ENCODE measurements at places on chromosomes 4 and X. TPM values are rescaled to one million over a fixed set of nuclear protein-coding genes. Genes with fewer than 3 reads are reported as not detected.
A peak's percentile ranks its signal among the peaks of the same experiment; 100 is the strongest.

HTT gene
- polyA plus RNA-seq, result 29.8 TPM

HTRA3 gene
- polyA plus RNA-seq, result 15.5 TPM

- peaks cover 72% of the 10 kb centered on the region for H3K36me3 ChIP-seq
- H3K27ac ChIP-seq, result no peak overlapping the region
- H3K4me3 ChIP-seq, result no peak overlapping the region
These were observed 13.9 kb downstream of the WDR1 start for GRCh38 chr4:10102474-10103332.

- peak; percentile 87 for DNase-seq
- no peaks in the 10 kb centered on the region for H3K27me3 ChIP-seq
- H3K4me3 ChIP-seq, result peak overlapping the region; percentile 14
- H3K27ac ChIP-seq, result peak overlapping the region; percentile 97
- peaks cover 4% of the 10 kb centered on the region for H3K36me3 ChIP-seq
These were observed 7.9 kb downstream of the PDLIM5 start for GRCh38 chr4:94459462-94460161.

SPIN2A gene
- 2.1 TPM for polyA plus RNA-seq

HMX1 gene
- polyA plus RNA-seq, result not detected

CYSLTR1 gene
- polyA plus RNA-seq, result 2.1 TPM

OTUD6A gene
- not detected for polyA plus RNA-seq

DNA sequence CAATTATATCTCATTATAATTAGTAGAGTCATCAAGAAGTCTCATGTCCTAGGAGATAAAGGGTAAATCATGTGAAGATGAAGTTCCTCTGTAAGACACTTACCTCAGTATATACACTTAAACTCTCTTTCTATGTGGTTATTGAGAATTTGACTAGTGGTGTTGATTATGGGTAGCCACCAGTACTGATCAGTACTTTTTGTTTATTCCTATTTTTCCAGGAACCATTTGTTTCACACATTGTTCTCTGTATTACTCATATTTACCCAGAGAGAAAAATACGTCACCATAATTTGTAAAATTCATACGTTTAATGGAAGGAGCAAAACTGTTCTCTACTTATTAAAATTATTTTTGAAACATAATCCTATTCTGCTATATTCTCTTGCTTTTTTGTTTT lies 55.8 kb upstream of the PRDM8 start:
- H3K4me1 ChIP-seq, result no peaks in the 10 kb centered on the region
- no peak for DNase-seq
- no peaks in the 10 kb centered on the region for H3K27me3 ChIP-seq
- no peak overlapping the region for H3K4me3 ChIP-seq

- H3K36me3 ChIP-seq, result no peaks in the 10 kb centered on the region
- H3K4me1 ChIP-seq, result no peaks in the 10 kb centered on the region
- H3K4me3 ChIP-seq, result no peak overlapping the region
- H3K27ac ChIP-seq, result no peak overlapping the region
These were observed 349.4 kb downstream of the FAT4 start for GRCh38 chr4:125663896-125664767.

YY2 gene
- polyA plus RNA-seq, result 2.8 TPM

DNA sequence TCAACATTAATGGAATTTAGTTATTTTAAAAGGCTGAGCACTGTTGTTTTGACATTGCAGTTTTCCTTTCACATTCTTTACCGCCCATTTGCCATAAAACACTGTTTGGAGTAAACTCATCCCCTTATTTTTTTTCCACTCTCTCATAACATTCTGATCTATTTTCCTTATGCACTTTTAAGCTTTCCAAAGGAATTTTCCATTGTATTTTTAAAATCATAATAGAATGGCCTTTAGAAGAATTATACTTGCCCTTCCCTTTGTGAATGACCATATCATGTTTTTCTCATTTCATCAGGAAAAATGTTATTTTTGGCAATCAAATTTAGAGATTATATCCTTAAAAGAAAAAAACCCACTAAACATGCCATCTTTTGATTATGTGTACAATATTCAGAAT lies 1074.2 kb downstream of the STIM2 start:
- H3K4me3 ChIP-seq, result no peak overlapping the region
- DNase-seq, result no peak
- no peaks in the 10 kb centered on the region for H3K36me3 ChIP-seq

- H3K36me3 ChIP-seq, result no peaks in the 10 kb centered on the region
- no peak within 1 kb of the TSS for H3K27ac ChIP-seq
- no peaks in the 10 kb centered on the region for H3K27me3 ChIP-seq
- no peak for DNase-seq
- H3K4me1 ChIP-seq, result no peaks in the 10 kb centered on the region
These were observed at the start of gene SERTM2 for GRCh38 chrX:111511477-111511876. TSS of gene SERTM2 (plus strand) at chrX:111511645. CDS start at chrX:111518858, 7,213 bp downstream.

DNA sequence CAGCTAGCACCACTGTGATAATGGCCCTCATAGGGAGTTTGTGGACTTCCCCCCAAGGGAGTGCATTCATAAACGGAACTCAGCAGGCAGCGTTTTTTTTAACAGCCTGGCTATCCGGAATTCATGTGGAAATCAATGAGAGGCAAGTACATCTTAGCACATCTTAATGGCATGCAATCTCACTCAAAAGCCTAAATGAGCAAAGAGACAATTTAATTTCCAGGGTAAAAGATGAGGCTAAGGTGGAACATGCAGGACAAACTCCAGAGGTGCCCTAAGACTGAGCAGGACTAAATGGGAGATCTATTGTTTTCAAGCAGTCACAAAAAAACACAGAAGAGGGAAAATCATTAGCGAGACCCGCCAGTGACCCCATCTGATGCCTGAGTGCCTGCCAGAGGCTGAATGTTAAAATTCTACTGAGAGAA lies 243.5 kb upstream of the KCNIP4 start:
- H3K27me3 ChIP-seq, result no peaks in the 10 kb centered on the region
- H3K27ac ChIP-seq, result no peak overlapping the region
- no peak overlapping the region for H3K4me3 ChIP-seq
- H3K36me3 ChIP-seq, result no peaks in the 10 kb centered on the region

- no peaks in the 10 kb centered on the region for H3K27me3 ChIP-seq
- H3K36me3 ChIP-seq, result no peaks in the 10 kb centered on the region
- H3K4me1 ChIP-seq, result no peaks in the 10 kb centered on the region
These were observed 31.6 kb downstream of the TIGD2 start for GRCh38 chr4:89142691-89143669.

- H3K27me3 ChIP-seq, result no peaks in the 10 kb centered on the region
- H3K27ac ChIP-seq, result no peak overlapping the region
- DNase-seq, result no peak
- H3K36me3 ChIP-seq, result peaks cover 42% of the 10 kb centered on the region
- peaks cover 45% of the 10 kb centered on the region for H3K4me1 ChIP-seq
- H3K4me3 ChIP-seq, result no peak overlapping the region
These were observed 18.7 kb downstream of the MGST2 start for GRCh38 chr4:139684351-139684750.

FGF5 gene
- 0.25 TPM for polyA plus RNA-seq

DNA sequence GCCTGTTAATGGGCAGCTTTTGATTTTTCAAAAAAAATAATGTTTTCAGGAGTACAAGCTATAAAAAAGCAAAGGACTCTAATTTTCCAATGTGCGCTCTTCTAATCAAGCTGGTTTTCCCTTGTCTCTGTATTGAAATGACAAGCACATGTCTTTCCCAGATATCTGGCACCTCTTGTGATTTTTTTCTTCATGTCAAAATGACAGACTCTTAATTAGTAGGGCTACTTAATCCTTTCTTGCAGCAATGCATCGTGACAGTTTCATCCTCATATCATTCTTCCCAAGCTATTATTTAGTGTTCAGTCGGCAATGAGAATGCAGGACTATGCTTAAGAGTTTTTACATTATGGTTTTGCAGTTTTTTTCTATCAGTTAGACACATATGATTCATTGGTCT lies 139.5 kb downstream of the MAGEC1 start:
- H3K4me1 ChIP-seq, result no peaks in the 10 kb centered on the region
- H3K36me3 ChIP-seq, result no peaks in the 10 kb centered on the region
- H3K27ac ChIP-seq, result no peak overlapping the region
- no peak for DNase-seq
- H3K4me3 ChIP-seq, result no peak overlapping the region

- no peaks in the 10 kb centered on the region for H3K4me1 ChIP-seq
- H3K36me3 ChIP-seq, result no peaks in the 10 kb centered on the region
These were observed 192.2 kb upstream of the LEF1 start for GRCh38 chr4:108360754-108361445.

GRCh38 chr4:36675436-36675835 lies 394.0 kb downstream of the DTHD1 start:
- no peaks in the 10 kb centered on the region for H3K27me3 ChIP-seq
- no peaks in the 10 kb centered on the region for H3K4me1 ChIP-seq
- no peak overlapping the region for H3K27ac ChIP-seq
- no peak for DNase-seq
- H3K36me3 ChIP-seq, result no peaks in the 10 kb centered on the region

DNA sequence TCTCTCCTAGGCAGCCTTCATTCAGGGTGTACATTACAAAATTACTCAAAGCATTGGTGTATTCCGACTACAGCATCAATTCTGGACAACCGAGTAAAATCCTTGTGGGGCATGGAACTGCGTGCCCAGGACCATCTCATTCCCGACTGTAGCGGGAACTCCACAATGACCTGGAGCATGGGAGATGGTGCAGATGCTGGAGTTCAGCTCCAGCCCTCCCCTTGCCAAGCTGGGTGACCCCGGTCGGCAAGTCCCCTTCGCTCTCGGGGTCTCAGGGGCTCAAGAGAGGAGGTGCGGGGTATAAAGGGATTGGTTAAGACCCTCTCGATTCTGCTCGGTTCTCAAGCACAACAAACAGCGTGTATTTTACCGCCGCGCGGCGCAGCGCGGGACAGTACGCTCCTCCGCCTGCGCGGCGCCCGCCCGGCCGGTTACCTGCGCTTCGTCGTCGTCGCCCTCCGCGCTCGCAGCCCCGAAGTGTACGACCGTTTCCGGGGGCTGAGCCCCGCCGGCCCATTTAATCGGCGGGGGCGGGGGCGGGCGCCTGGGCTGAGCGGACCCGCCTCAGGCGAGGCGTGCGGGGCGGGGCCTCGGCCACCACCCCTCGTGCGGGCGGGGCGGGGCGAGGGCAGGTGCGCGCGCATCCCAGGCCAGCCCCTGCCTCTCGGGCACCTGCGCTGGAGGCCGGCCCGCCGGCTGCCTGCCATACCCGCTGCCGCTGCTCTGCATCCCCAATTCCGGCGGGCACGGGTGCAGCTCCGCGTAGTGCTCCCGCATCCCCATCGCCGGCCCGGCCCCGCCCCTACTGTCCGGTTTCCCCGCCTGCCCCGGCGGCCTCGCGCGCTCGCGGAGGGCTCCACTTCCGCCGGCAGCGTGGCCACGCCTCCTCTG lies at the start of gene G6PD:
Gene G6PD, minus strand, starts transcription at position 493 of the 891 bp plus-strand sequence. CDS start 691 bp downstream, outside the sequence.
- H3K36me3 ChIP-seq, result no peaks in the 10 kb centered on the region
- H3K4me3 ChIP-seq, result peak within 1 kb of the TSS; percentile 85
- peak within 1 kb of the TSS; percentile 95 for H3K27ac ChIP-seq
- no peak for DNase-seq
- H3K27me3 ChIP-seq, result no peaks in the 10 kb centered on the region

GRCh38 chr4:163665521-163666331 lies 171.2 kb downstream of the TMA16 start:
- H3K27me3 ChIP-seq, result no peaks in the 10 kb centered on the region
- no peak for DNase-seq
- H3K27ac ChIP-seq, result no peak overlapping the region
- H3K4me3 ChIP-seq, result no peak overlapping the region
- no peaks in the 10 kb centered on the region for H3K36me3 ChIP-seq

DNA sequence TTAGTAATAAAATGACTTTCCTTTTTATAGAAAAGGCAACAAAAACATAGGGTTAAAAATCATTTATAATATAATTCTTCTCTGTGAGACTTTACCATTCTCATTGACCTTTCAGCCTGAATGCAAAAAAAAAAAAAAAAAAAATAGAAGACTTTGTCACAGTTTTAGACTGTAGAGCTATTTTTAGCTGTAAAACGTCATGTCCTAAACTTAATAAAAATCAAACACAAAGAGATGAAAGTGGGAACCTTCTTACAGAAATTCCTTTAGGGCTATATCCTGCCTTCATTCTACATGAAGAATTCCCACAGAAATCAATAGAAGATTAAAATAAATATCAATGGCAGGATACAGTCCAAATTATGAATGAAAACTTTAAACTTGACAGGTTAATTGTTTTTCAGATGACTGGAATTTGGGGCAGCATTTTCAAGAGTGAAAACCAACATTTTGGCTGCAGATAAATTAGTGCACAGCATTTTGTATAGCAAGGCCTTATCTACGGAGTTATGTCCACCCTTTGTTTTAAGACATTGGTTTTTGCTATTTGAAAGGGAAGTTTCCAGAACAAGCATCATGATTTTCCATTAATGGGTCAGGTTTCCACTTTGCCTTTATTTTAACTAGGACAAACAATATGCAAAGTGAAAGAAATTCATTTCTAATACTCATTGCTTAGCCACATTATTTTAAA lies 219.5 kb downstream of the SPCS3 start:
- no peak for DNase-seq
- no peak overlapping the region for H3K4me3 ChIP-seq
- H3K4me1 ChIP-seq, result no peaks in the 10 kb centered on the region
- H3K27ac ChIP-seq, result no peak overlapping the region
- no peaks in the 10 kb centered on the region for H3K36me3 ChIP-seq
- no peaks in the 10 kb centered on the region for H3K27me3 ChIP-seq

ASMT gene
- not detected for polyA plus RNA-seq

DNA sequence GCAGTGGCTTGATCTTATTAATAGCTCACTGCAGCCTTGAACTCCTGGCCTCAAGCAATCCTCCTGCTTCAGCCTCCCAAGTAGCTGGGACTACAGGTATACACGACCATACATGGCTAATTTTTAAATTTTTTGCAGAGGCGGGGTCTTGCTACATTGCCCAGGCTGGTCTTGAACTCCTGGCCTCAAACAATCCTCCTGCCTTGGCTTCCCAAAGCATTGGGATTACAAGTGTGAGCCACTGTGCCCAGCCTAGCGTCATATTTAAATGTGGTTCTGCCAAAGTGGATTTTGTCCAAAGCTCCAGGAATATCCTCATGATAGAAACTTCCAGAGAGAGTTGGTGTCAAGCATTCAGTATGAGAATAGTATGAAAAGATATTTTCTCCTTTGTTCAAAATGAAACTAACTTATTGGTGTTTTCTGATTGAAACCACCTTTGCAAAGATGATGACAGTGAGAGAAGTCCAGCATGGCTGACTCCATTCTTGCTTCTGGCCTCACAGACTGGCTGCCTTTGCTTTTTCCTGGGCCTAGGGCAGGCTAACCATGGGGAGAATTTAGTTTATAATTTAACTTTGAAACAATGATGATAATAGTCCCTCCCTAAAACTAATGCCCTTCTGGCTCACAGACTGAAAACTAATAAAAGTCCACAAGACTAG lies 129.0 kb downstream of the C4orf51 start:
- H3K4me3 ChIP-seq, result no peak overlapping the region
- H3K27ac ChIP-seq, result no peak overlapping the region
- H3K4me1 ChIP-seq, result no peaks in the 10 kb centered on the region
- H3K27me3 ChIP-seq, result no peaks in the 10 kb centered on the region

DNA sequence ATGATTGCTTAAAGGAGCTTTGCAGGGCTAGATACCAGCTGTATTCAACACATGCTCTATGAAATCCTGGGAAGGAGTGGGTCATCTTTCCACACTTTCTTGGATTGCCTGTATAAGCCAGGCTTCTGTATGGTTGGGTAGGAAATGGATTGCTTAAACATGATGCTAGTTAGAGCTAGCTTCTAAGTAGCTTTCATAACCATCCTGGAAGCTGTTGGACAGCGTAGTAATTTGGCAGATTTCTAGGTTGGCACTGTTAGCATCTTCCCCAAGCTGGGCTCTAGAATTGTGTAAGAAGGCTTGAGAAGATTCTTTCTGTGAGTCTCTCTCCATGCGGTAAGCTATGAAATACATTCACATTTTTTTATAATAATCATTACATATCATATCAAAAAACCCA lies 127.3 kb downstream of the LINC00632 start:
- no peak overlapping the region for H3K27ac ChIP-seq
- H3K27me3 ChIP-seq, result no peaks in the 10 kb centered on the region
- DNase-seq, result no peak
- H3K4me3 ChIP-seq, result no peak overlapping the region
